ENCODE measurements at places on chromosomes 7 and 10.
A peak's percentile ranks its signal among the peaks of the same experiment; 100 is the strongest.

GRCh38 chr7:28686418-28686800 is 271.7 kb downstream of the TRIL start:
- peak; percentile 85 for DNase-seq

- peak; percentile 56 for DNase-seq
These were observed 142.0 kb downstream of the DOCK1 start for GRCh38 chr10:127046975-127047877.

- DNase-seq = no peak
These were observed 370.1 kb downstream of the ADRA2A start for GRCh38 chr10:111446966-111447365.

DNA sequence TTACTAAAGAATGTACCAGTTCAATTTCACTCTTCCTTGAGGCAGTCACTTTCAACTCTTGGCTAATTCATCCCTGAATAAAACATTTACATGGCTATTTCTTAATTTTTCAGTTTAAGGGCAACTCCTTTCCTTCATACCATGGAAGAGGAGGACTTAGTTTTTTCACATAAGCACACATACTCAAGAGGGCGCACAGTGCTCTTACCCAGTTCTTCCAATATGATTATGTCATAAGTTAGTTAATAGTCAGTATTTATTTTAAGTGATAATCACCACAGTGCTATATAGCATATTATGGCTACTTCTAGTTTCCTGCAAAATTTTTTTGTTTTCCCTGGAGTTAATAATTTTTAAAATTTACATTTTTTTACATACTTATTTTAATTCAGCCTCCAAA is 58.6 kb downstream of the SND1 start:
- no peak for DNase-seq

DNA sequence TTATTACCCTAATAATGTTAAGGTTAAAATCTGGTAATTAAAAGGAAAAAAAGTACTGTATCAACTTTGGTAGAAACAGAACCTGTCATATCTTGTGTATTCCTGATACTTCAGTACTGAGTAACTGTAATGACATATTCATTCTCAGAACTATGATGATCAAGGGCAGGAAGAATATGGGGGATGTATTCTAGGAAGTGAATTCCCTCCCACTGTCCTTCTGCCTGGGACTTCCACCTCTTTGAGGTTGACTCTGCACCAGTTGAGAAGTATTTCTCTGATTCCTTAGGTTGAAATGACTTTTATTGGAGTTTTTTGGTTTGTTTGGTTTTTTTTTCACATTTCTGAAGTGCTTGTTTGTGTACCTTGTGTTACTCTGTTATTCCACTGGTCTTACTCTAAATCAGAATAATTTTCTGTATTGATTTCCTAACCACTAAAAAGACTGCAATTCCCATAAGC is 36.9 kb downstream of the WASL start:
- DNase-seq = no peak

DNA sequence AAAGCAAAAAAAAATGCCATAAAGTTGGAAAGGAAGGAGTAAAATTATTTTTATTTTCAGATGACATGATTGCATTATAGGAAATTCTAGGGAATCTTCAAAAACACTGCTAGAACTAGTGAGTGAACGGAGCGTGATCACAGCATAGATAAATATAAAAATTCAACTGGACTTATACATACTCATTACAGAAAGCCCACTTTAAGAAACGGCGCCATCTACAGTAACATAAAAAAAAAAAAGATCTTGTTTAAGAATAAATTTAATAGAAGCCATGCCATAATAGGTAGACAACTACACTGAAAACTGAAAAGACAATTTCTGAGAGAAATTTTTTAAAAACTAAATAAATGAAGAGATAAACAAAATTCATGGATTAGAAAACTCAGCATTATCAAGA is 623.1 kb upstream of the MGMT start:
- DNase-seq = no peak

DNA sequence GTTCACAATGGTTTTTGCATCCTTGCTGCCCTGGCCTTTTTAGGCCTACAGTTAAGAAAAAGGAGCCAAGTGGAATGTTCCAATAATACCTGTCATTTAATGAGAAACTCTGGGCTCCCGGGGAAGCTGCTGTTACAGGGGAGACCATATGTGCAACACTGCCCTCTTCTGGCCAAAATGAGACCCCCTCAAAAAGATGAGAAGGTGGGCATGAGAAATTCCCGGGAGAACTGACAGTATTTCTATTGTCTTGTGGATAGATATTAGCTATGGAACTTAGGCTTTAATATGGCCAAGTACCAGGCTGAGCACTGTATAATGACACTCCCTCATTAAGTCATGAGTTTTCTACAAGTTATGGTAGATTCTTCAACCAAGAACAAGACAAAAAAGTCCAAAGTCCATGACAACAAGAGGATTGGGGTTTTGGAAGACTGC is 99.4 kb downstream of the CCDC3 start:
- peak; percentile 84 for DNase-seq

DNA sequence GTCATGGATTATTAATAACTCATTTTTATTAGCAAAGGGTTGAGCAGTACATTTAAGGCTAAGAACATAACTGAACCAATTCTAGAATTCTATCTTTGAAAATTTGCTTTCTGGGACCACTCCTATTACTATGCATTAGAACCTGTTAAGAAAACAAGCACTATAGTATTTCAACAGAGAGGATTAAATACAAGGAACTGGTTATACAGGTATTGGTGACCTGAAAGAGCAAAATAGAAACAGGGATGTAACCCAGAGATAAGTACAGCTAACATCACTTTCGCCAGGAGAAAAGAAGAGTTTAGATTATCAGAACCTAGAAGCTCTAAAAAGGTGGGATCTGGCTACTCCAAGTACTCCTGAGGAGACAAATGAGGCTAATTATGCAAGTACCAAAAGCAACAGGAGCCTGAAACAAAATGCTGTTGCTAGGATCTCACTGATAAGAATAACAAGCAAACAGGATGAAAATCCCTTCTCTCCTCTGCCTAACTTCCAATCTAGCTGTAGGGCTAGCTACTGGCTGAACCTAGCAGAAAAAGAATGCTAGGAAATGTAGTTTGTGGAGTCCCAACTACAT is 32.1 kb upstream of the ELAPOR2 start:
- no peak for DNase-seq

GRCh38 chr7:54823776-54824175 is 64.8 kb upstream of the SEC61G start:
- DNase-seq = no peak

DNA sequence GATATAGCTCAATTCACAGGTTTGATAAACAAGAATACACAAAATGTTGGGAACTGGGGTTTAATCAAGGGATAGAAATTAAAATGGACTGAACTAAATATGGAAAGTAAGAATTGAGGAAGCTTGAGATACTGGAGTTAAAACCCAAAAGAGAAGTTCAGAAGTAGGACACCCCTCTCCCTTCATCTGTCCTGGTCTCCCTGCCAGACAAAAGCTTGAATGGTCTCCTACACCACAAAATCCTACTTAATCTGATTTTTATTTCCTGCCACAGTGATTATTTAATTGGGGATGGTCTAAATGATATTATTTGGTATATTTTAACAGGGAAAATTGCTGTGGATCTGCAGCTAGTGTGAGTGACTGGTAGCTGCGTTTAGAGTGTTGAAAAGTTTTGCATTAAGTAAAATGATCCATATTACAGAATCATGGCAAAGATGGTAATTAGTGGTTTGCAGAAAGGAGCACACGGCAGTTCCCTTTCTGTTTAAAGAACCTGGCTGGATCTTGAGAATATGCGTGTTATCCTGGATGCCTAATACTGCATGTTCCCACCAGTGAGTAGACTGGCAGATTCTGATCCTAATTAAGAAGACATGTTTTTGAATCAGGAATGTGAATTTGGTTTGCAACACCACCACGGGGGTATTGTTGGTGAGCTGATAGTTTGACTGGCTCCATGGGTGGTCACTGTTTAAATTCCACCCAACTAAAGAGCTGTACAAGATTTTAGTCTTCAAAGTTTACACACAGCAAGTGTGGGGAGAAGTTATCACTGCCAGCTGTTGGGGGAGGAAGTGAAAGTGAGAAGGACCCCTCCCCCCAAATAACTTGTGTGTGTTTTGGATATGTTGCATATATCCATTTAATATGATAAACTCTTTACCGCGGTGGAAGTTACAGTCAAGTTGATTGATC is 5.5 kb downstream of the RBM20 start:
- peak; percentile 66 for DNase-seq

GRCh38 chr10:95475003-95475383 is 86.2 kb downstream of the SORBS1 start:
- no peak for DNase-seq

DNA sequence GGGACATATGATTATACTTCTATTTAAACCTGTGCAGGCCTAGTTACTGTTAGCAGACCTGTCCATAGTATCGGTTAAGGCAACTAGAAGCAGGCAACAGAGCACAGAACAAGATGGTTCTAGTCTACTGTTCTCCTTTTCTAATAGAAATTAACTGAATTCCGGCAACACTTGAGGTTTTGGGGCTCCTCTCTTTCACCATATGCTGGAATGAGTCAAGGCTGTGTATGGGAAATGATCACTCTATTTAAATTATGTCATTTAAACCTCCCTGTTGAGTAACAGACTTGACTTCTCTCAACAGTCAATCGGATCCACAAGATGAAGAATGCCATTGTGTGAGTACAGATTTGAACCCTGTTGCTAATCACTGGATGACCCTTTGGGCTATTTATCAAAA is 6.2 kb upstream of the OTUD1 start:
- no peak for DNase-seq

DNA sequence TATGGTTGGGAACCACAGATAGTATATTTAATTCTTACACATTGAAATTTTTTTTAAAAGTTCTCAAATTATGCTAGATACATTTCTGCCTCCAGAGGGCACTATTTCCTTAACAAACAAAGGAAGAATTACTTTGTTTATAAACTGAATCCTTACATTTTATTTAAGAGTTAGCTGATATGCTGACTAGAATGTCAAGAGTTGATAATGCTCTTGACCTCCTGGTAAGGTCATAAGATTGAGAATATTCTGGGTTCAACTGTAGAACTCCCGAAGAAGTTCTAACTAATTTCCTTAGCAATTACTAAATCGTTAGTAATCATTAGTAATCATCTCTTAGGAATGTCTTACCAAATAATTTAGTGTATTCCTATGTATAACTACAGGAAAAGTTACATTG is 95.3 kb upstream of the CYP26C1 start:
- peak; percentile 65 for DNase-seq

- peak; percentile 50 for DNase-seq
These were observed 40.6 kb upstream of the ADD3 start for GRCh38 chr10:109966961-109967738.

- peak; percentile 87 for DNase-seq
These were observed 88.7 kb upstream of the MYL10 start for GRCh38 chr7:101717628-101718357.

DNA sequence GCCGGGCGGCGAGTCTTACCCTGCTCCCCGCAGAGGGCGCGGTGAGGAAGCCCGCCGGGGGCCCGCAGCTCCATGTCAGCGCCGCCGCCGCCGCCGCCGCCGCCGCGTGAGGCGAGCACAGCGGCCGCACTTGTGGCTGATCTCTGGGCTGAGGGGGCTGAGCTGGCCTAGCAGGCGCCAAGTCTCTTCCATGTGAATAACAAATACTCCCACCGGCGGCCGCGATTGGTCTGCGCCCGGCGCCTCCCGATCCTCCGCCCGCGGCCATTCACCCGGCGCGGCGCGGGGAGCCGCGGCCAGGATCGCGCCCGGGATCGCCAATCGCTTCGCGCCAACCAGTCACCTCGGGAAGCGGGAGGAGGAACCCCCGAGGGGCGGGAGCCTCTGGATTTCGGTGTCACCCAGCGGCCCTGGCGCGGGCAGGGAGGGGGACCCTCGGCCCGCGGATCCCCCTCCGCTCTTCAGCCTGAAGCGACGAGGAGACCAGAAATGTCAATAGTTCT is at the start of gene GRM8:
GRM8 (minus strand) TSS at position 164 of the 503 bp plus-strand sequence.
- peak; percentile 63 for DNase-seq

DNA sequence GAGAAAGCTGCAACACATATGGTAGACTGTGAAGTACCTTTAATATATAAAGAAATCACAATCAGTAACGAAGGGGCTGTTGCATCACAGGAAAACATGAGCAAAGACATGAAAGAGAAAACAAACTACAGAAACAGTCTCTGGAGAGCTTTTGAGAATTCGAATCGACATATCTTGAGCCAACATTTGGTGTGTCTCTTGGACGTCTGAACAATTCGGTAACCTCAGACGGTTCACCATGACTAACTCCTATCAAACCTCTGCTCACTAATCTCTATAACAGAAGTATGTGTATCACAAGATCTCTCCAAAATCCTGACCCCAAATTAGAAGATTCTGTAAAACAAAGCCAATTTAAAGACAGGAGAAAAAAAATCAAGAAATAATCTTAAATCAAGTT is 262.0 kb upstream of the YAE1 start:
- no peak for DNase-seq

DNA sequence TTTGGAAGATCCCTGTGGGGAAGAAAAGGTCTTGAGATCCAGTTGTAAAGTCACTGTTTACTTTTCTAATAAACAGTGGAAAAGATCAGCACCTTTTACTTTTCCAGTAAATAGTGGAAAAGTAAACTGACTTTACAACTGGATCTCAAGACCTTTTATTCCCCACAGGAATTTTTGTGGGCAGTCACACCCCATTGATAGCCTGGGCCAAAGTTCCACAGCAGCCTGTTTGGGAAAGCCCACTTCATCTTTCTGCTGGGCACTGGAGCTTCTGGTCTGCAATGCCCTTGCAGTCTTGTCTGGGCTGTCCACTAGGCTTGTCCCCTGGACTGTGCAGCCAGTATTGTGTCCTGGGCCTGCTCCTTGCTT is 50.2 kb downstream of the ADCY1 start:
- DNase-seq = no peak

DNA sequence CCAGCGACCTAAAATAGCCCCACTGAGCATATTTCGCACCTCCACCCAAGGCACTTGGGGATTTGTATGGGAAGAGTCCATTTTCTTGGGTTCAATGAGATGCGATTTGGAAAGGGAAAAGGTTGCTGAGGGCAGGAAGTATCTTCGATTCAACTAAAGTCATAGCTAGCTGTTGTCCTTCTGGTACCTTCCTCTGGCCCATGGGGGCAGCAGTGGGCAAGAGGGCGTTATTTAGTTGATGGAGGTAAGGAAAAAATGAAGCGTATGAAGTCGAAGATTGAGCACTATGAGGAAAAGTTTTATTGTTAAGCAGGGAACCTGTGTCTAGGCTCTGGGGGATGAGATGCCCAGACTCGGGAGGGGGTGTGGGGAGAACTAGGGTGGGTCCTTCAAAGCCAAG is 135.4 kb downstream of the EVX1 start:
- DNase-seq = no peak

GRCh38 chr10:119474606-119475005 is 67.9 kb downstream of the RGS10 start:
- no peak for DNase-seq

DNA sequence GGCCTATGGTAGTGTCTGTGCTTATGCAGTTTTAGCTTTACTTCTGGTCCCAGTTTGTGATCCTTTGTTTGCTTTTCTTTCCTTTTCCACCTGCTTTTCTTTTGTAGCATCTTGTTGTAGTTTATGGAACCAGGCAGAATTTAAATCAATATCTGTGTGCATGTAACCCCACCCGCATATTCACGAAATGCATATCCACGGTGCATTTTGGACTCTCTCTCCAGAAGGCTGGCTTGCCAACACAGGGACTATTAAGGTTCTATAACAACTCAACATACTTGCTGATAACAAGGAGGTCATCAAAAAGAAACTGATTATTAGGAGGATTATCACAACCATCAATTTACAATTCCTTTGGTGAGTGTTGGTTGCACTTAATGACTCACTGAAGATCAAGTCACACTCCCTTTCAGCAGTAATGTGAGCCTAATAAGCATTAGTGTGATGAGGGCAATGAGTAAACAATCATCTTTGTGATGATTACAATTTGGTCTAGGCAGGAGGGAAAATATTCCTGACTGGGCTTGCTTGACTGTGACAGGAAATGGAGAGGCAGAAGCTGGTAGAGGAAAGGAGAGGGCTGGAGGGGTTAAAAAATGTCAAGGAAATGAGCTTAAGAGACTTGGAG is 378.6 kb downstream of the REEP3 start:
- DNase-seq = no peak

Measured in astrocyte of the hippocampus (primary cell).